ENCODE measurements at places on chromosomes 4 and X. TPM values are rescaled to one million over a fixed set of nuclear protein-coding genes. Genes with fewer than 3 reads are reported as not detected.

The HS6ST2 gene
- total RNA-seq, result 0.99 TPM

The LAMP2 gene
- total RNA-seq, result 123 TPM

The COL4A5 gene
- 3.1 TPM for total RNA-seq

The GAGE12H gene
- not detected for total RNA-seq

The PAGE4 gene
- not detected for total RNA-seq

The ARHGAP6 gene
- total RNA-seq, result 16.2 TPM

The HMX1 gene
- total RNA-seq, result not detected

The HPSE gene
- 0.34 TPM for total RNA-seq

The HSFX3 gene
- not detected for total RNA-seq

The STPG2 gene
- total RNA-seq, result 0.21 TPM

The CT45A5 gene
- not detected for total RNA-seq

The ZNF711 gene
- total RNA-seq, result 0.75 TPM

The TMEM255A gene
- 0.06 TPM for total RNA-seq

The SLC9A7 gene
- total RNA-seq, result 8.2 TPM

The MID1 gene
- 1.6 TPM for total RNA-seq

The ZCCHC18 gene
- not detected for total RNA-seq

The FAAH2 gene
- not detected for total RNA-seq

The CLNK gene
- 0.09 TPM for total RNA-seq

The MSX1 gene
- total RNA-seq, result 3.6 TPM

The EREG gene
- not detected for total RNA-seq

The POU3F4 gene
- total RNA-seq, result not detected
